Bronchial epithelial cell (primary cell): ENCODE measurements at places on chromosomes 6 and 20.
A peak's percentile ranks its signal among the peaks of the same experiment; 100 is the strongest.

GRCh38 chr6:73262671-73263569 lies at the start of gene KHDC1:
TSS of gene KHDC1 (minus strand) at chr6:73263196. CDS start at chr6:73242517, 20,679 bp downstream.
- DNase-seq, result peak; percentile 42

GRCh38 chr6:148760568-148761526 lies 14.0 kb downstream of the UST start:
- DNase-seq, result peak; percentile 61

GRCh38 chr6:33375143-33375671 lies 16.4 kb upstream of the KIFC1 start:
- DNase-seq, result peak; percentile 85

DNA sequence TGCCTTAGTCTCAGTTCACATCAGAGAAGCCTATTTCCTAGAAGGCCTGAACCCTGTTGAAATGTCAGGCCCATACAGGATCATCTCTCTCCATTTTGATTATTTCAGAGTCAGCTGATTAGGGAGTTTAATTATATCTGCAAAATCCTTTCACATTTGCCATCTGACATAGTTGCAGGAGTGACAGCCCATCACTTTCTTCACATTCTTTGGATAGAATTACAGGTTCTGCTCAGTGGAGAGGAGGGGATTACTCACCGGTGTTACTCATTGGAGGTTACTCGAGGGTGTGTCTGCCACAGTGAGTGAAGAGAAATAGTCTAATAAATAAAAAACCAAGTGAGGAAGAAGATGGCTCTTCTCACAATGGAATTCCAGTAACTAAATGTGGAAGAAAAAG lies 216.8 kb downstream of the TMEM242 start:
- peak; percentile 93 for DNase-seq

- DNase-seq, result no peak
These were observed 25.9 kb downstream of the NUDT3 start for GRCh38 chr6:34366639-34366921.

- DNase-seq, result no peak
These were observed 71.9 kb downstream of the GNAS-AS1 start for GRCh38 chr20:58778760-58779159.

DNA sequence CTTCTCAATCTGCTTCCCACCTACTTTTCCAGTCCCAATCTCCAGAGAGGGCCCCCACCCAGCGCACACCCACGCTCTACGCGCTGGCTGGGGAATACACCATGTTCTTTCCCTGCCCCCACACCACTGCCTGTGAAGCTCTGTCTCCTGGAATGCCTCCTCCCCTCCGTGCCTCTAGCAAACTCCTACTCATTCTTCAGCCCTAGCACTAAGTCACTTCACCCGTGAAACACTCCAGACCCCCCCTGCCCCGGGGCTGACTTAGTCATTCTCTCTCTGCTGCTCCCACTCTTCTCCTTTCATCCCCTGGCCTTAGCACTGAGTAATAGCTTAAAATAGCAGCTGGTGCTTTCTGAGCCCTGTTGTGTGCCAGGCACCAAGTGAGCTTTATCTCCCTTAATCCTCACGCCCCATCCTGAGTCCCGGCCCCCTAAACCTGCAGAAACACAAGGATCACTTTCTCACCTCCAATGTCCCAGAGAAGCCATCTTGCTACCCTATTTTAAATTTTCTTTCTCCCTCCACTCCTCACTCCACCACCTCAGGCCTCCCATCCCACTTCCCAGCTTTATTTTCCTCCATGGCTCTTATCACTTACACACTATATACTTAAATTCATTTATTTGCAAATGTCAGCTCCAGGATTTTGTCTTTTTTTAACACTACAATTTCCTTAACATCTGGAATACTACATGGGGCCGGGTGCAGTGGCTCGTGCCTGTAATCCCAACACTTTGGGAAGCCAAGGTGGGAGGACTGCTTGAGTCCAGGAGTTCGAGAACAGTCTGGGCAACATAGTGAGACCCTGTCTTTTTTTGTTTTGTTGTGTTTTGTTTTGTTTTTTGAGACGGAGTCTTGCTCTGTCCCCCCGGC lies 6.3 kb upstream of the PARD6B start:
- DNase-seq, result peak; percentile 97

GRCh38 chr6:16238057-16238962 lies at the start of gene GMPR:
TSS of gene GMPR (plus strand) at chr6:16238587. CDS start at chr6:16238694, 107 bp downstream.
- DNase-seq, result no peak

GRCh38 chr6:121436960-121437850 lies 1.8 kb downstream of the GJA1 start:
- DNase-seq, result peak; percentile 24

GRCh38 chr20:18156045-18156444 lies 18.4 kb downstream of the KAT14 start:
- DNase-seq, result no peak

- no peak for DNase-seq
These were observed 769 bp downstream of the CCN6 start for GRCh38 chr6:112054555-112055190.

- DNase-seq, result peak; percentile 81
These were observed 468.7 kb upstream of the ID4 start for GRCh38 chr6:19368511-19368910.

GRCh38 chr6:106692112-106692818 lies 62.9 kb downstream of the QRSL1 start:
- peak; percentile 65 for DNase-seq

- DNase-seq, result no peak
These were observed 28.8 kb downstream of the CST1 start for GRCh38 chr20:23721962-23722361.

DNA sequence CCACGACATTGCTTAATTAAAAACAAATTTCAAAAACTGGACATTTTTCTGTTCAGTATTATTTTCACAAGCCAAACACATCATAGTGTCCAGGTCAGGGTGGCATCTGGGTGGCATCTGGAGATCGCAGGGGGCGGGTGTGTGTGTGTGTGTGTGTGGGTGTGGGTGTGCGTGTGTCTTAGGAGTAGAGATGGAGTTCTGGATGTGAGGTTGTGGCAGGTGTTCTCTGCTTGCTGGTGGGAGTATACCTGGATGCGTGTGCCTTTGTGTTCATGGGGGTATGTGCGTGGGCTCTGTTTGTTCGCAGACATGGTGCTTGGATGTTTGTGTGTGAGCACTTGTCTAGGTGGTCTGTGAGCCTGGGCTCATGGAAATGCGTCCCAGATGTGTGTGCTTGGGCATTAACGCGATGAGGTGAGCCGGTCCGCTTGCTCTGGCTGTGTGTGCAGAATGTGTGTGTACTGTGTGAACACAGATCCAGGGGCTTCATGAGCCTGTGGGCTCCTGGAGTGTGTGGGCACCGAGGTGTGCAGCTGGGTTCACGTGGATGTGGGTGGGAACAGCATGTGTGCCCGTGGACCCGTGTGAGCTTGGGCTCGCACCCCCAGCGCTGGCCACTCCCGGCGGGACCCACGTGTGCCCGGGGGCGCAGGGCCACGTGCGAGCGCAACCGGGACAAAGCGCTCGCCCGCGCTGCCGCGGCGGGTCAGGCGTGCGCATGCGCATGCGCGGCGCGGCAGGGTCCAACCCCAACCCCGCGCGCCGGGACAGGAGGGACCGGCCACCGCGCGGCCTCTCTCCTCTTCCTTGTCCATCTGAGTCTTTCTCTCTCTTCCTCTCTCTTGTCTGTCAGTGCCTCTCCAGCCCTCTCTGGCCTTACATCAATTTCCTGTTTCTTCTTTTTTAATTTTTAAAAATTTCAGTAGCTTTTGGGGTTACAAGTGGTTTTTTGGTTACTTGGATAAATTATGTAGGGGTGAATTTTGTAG lies 60.4 kb downstream of the SRC start:
- DNase-seq, result peak; percentile 17

DNA sequence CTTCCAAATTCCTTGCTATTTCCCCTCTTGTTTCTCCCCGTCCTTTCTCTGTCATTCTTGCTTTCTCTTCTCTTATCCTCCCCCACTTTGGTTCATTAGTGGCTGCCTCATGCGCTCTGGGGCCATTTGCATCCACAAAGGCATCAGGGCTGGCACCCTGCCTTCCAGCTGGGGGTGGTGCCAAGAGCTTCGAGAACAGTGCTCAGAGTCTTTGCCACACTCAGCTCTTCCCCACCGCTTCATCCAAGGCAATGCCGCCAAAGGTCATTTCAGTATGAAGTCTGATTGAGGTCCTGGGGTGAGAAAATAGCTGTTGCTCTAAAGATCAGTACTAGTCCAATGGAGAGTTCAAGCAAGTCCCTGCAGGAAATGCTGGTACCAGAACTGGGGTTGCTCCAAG lies 22.7 kb downstream of the OLIG3 start:
- DNase-seq, result no peak

DNA sequence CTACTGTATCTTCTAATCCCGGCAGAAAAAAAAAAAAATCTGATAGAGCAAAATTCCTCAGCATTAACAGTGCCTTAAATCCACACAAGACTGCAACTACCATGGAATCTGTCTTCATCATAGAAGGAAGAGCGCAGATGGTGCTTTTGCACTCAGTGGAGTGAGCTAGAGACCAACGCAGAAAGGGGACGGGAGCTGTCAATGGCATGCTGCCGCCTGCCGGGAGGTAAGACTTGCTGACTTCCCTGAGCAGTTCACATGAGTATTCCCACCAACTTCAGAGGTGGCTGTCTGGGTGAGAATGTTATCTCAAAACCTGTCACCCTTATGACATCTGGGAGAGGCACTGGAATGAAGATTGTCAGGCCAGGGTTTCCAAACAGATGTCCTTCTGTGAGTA lies 35.6 kb downstream of the DZANK1 start:
- no peak for DNase-seq

- no peak for DNase-seq
These were observed 33.2 kb upstream of the OCSTAMP start for GRCh38 chr20:46583411-46584214.

DNA sequence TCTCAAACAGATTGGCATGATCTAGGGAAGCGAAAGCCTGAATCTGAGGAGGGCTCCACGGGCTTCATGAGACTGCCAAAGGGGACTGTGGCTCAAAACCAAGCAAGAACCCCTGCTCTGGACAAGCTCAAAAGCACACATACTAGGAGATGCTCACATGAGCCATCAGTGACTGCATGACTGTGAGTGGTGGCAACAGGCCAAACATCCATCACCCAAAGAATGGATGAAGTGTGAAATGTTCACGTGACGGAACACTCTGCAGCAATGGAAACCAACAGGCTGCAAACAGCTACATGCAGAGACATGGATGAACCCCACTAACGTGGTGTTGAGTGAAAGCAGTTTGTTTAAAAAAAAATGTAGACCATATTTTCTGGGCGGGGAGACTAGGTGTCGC lies 136.3 kb downstream of the PREX1 start:
- DNase-seq, result no peak

GRCh38 chr20:38173237-38174156 lies 8.4 kb upstream of the TGM2 start:
- DNase-seq, result peak; percentile 92

DNA sequence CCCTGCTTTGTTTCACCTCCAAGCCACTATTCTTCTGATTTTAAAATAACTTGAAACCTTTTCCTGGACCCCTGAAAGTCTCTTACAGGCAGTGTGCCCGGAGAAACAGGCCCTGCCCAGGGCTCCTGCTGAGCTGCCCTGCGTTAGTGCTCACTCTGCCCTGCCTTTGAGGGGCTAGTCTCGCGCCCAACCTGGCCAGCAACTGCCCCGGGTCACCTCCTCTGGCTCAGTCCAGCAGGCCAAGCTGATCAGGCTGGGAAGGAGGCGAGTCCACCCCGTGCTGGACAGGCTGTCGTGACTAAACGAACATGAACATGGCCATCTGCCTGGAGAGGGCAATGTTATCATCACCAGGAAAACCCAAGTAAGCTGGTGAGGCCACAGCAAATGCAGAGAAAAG lies 245.4 kb downstream of the ANKRD60 start:
- DNase-seq, result no peak

DNA sequence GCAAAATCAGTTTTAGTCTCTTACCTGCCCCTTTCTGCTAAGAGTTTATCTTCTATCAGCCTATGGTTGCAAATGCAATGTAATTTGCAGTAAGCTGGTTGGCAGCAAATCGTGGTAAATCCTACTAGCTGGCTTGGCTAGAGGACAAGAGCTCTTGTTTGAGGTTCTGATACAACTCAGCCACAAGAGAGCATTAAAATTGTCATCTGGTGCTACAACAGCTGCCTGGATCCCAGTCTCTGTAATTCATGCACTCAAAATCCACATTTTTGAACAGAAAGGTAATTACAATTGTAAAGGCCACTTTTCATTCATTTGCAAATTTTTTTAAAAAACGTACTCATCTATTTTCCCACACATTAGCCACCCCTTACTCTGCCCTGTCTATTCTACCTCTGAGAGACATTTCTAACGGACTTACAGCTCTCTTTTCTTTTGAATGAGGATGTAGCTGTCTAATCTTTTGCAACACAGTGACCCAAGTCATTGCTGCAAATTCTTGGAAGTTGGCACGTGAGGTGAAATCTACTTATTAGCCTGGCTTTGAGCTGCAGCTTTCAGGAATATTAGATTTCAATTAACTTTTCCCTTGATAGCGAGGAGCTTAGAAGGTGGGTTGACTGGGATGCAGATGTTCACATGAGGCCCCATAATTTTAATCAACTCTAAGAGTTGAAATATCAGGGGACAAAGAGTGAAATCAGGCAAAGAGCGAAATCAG lies 54.0 kb upstream of the FAM184A start:
- DNase-seq, result no peak

- no peak for DNase-seq
These were observed 381.7 kb upstream of the JARID2 start for GRCh38 chr6:14863902-14864850.

- peak; percentile 34 for DNase-seq
These were observed 26.9 kb upstream of the STXBP5 start for GRCh38 chr6:147177286-147177685.

GRCh38 chr20:53652090-53652858 lies 58.6 kb upstream of the ZNF217 start:
- peak; percentile 35 for DNase-seq

DNA sequence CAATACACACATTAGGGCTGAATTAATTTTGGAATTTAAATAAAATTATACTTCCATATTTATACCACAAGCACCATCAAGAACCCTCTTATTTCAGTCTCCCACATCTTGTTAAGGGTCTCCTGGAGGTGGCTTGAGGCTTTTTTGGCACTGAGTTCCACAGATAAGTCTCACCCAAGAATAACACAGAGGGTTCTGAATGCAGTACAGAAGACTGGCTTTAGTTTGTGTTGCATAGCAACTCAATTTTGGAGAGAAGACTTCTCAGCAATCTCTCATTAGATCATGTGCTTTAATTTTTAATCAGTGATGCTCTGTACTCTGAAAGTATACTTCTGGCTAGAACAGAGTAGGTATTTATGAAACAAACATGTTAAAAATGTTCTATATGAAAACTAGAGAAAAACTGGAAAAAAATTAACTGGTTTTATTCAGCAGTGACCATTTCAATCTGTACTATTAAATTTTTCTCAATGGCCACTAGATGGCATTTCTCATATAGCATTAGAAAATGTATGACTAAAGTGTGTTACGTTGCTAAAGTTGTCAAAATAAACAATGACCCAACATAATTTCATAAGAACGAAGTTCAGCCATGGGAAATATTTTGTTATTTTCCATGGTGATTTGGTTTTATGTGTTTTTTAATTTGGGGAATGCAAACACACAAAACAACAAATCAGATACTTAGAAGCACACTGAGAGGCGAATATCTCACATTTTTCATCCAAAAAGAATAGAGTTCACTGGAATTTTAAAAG lies 32.7 kb upstream of the MAP7 start:
- peak; percentile 91 for DNase-seq
